ENCODE measurements at places on chromosomes 5 and 9.

DNA sequence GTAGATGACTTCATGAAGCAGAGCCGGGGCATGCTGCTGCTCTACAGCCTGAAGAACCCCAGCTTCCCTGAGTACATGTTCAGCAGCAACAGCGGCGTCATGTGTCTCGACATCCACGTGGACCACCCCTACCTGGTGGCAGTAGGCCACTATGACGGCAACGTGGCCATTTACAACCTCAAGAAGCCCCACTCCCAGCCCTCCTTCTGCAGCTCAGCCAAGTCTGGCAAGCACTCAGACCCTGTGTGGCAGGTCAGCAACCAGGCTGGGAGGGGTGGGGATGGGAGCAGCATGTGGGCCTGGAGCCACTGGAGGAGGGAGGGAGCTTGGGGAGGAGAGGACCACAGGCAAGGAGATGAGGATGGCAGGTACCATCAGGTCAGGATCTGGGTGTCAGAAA, 16.2 kb downstream of the ENHO start:
- DNase-seq, result no peak

DNA sequence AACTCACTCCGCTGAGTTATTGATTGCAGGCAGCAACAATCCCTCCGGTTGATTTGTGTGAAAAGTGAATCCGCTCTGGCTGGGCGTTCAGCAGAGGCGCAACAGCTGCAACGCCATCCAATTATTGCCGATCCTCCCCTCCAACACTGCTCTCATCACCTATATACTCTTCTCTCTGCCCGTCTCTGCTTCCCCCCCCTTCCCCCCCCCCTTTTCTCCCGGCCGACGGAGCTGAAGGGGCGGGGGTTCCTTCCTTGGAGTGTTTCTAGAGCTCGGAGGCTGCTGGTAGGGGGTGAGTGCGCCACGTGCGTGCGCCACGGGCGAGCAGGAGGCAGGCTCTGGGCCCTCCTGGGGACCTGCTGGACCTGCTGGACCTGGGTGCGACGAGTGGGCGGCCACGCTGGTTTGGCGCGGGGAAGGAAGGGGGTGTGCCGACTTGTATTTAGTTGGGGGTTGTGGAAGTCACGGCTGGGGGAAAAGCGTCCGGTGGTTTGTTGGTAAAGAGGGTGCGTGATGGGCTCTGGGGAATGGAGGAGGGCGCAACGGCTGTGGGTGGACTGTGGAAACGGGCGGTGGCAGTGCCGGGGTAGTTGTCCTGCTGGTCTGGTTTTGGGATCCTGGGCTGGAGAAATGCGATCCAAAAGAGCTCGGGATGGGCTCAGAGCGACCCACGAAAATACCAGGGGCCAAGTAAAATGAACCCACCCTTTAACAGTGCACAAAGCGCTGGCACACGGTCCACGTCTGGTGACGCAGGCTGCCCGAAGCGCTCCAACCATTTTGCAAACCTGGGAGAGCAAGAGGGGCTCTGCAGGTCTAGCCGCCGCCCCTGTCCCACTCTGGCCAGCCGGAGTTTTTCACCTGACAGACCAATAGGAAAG, 6.4 kb upstream of the MEF2C start:
- DNase-seq, result no peak

DNA sequence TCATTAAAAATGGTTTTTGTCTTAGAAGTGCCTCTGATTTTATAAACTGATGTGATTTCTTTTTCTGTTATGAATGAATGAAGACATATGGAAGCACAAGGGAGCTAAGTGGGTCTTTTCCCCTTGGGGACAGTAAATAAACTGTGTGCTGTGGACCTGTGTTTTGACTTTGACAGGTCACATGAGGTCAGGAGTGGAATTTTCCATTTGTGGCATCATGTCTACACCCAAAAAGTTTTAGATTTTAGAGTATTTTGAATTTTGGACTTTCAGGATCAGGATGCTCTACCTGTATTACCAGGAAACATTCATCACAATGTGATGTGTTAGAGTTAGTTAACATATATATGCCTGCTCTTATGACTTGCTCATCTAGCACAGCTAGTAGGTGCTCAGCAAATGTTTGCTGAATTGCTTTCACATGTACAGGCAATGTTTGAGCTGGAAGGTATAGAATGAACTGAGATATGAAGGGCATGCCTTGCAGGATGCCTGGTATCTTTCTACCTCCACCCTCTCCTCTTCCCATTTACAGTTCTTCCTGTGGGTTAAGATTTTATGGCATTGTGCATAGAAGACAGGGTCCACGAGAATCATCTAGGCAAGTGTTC, 73.2 kb upstream of the NR3C1 start:
- no peak for DNase-seq

GRCh38 chr9:71295928-71296327, 174.5 kb upstream of the TRPM3 start:
- DNase-seq, result no peak

GRCh38 chr5:29547236-29547865, 1646.1 kb upstream of the CDH6 start:
- no peak for DNase-seq

DNA sequence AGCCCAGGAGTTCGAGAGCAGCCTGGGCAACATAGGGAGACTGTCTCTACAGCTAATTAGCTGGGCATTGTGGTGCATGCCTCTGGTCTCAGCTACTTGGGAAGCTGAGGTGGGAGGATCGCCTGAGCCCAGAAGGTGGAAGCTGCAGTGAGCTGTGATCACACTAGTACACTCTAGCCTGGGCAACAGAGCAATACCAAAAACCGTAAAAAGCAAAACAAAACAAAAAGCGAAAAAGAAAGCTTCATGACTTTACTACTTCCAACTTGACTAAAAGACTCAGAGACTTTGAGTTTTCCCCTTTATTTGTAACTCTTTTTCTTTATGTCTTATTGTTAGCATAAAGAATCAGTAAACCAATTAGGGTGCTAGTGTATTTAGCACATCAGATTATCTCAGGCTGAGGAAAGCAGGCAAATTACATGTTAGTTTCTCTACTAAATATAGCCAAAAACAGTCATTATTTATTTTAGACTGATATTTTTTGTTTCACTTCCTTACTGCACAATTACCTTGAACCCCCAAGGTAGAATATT, 5.4 kb downstream of the RAD17 start:
- DNase-seq, result no peak

- DNase-seq, result no peak
Measured at GRCh38 chr5:75466006-75466716, 45.3 kb downstream of the CERT1 start.

Data from Caki2 (cell line).